AG20443 (cell line): ENCODE measurements at places on chromosomes 3 and 15.

- no peak for DNase-seq
These were observed 243.8 kb upstream of the TOPAZ1 start for GRCh38 chr3:43997788-43998369.

DNA sequence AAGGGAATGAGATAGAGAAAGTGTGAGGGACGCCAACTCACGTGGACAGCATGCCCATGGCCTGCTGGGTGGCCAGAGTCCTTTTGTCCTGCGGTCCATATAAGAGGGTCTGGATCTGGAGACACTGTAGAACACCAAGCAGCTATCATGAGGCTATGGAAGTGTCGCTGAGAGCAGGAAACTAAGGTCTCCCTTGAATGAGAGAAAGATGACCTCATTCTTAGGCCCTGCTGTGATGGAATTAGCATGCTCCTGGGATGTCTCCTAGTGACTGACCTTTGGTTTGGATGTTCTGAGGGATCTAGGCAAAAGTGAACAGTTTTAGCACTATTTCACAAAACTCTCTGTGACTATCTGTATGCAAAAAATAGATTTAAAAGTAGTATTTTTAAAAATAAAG, 34.4 kb downstream of the SYNM start:
- DNase-seq: no peak

GRCh38 chr3:72953325-72953956, 43.2 kb upstream of the PPP4R2 start:
- DNase-seq: no peak

GRCh38 chr3:131907796-131908195, 127.0 kb downstream of the CPNE4 start:
- no peak for DNase-seq

GRCh38 chr15:96330064-96330449, 443 bp upstream of the NR2F2 start:
- no peak for DNase-seq

GRCh38 chr3:151620071-151620470, 113.7 kb upstream of the AADACL2 start:
- DNase-seq: no peak

- DNase-seq: no peak
These were observed 32.8 kb downstream of the XXYLT1 start for GRCh38 chr3:195238081-195238571.

GRCh38 chr3:98109807-98110549, 20.5 kb upstream of the OR5H1 start:
- DNase-seq: no peak

DNA sequence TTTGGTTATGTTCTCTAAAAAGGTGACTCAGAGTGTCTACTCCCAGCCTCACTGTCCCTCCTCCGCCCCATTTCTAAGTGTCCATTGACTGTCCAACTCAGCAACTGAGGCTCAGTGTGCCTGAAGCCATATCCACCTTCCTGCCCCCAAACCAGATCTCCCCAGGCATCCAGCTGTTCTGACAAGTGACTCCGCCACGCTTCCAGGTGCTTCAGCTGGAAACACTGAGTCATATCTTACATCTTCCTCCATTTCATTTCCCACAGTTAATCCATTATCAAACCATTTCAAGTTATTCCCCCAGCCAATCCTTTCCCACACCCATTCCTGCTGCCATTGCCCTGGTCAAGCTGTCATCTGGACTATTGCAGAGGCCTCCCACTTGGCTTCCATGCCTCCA, 17.1 kb downstream of the MAGEF1 start:
- no peak for DNase-seq

- no peak for DNase-seq
These were observed 148.1 kb downstream of the NEK11 start for GRCh38 chr3:131174752-131175151.
